ENCODE measurements at places on chromosomes 16 and 17. TPM values are rescaled to one million over a fixed set of nuclear protein-coding genes. Genes with fewer than 3 reads are reported as not detected.
A peak's percentile ranks its signal among the peaks of the same experiment; 100 is the strongest.

DNA sequence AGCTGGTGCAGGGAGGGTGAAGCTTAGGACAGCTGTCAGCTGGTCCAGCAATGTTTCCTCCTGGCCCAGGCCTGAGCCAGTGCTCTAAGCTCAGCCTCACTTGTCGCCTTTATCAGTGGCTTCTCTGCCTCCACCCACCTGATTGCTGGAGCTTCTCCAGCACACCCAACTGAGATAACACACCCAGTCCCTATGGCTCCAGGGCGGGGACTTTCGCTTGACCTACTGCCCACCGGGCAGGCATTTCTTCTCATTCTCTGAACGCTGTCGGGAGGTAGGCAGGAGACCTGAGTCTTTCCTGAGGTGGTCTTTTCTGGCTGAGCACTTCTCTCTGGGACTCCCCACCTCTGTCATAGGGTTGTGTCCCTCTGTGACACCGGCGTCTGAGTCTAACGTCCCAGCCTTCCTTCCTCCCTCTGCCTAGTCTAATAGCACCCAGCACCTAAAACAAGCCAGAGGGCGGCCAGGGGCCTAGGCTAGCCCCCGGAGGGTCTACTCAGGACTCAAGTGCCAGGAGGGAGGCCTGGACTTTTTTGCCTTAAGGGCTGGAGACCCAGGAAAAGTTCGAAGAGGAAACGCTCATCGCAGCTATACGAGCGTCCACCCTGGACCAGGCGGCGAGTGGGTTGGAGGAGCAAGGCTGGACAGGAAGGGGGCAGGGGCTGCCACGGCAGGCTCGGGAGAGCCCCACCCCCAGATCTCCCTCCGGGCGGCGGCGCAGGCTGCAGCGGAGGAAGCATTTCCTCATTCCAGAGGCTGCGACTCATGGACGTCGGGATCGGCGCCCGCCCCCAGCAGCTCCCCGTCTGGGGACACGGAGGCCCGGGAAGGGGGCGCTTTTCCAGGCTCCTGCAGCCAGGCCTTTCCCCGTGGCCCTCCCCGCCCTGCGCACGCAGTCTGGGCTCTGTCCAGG is 756 bp downstream of the TAX1BP3 start:
- peak; percentile 95 for DNase-seq

GRCh38 chr16:31479751-31480150 is 3.2 kb upstream of the SLC5A2 start:
- no peak for DNase-seq

GRCh38 chr17:45267436-45268055 is 5.7 kb upstream of the SPATA32 start:
- no peak for DNase-seq

- no peak for DNase-seq
These were observed 141.9 kb upstream of the SDK2 start for GRCh38 chr17:73785958-73786743.

GRCh38 chr17:1058423-1059130 is 61.6 kb downstream of the TIMM22 start:
- DNase-seq, result peak; percentile 21

DPEP2NB gene
- total RNA-seq, result not detected

Measured in fibroblast of villous mesenchyme (primary cell).